ENCODE measurements at places on chromosomes 12 and 14. TPM values are rescaled to one million over a fixed set of nuclear protein-coding genes. Genes with fewer than 3 reads are reported as not detected.

The SERPINA5 gene
- total RNA-seq, result not detected

The SLC5A8 gene
- total RNA-seq, result not detected

GRCh38 chr12:58211211-58211610 is 269.8 kb downstream of the ATP23 start:
- peaks cover 2% of the 10 kb centered on the region for H3K27me3 ChIP-seq
- H3K4me3 ChIP-seq, result no peak overlapping the region
- H3K4me1 ChIP-seq, result no peaks in the 10 kb centered on the region
- no peak overlapping the region for H3K27ac ChIP-seq

DNA sequence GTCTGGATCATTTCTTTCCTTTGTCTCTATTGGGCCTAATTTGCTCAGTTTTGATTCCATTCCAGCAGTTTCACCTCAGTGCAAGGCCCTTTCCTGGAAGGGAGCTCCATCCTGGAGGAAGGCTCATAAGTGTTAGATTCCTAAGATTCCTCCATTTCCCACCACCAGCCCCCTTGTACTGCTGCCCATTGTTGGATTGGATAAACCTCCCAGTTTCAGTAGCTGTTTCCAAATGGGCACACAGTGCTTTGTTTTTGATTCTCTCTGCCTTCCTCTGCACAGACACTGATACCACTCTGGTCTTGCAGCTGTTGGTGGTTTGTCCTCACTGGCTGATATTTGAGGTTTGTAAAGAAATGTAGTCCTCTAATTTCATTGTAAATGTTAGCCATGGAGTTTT is 158.9 kb downstream of the SLC15A5 start:
- no peak for DNase-seq
- H3K4me3 ChIP-seq, result no peak overlapping the region
- H3K27me3 ChIP-seq, result peaks cover 6% of the 10 kb centered on the region
- no peaks in the 10 kb centered on the region for H3K4me1 ChIP-seq
- H3K27ac ChIP-seq, result no peak overlapping the region

GRCh38 chr14:90467501-90467900 is 70.7 kb downstream of the CALM1 start:
- DNase-seq, result no peak
- no peak overlapping the region for H3K27ac ChIP-seq
- peaks cover 26% of the 10 kb centered on the region for H3K27me3 ChIP-seq

DNA sequence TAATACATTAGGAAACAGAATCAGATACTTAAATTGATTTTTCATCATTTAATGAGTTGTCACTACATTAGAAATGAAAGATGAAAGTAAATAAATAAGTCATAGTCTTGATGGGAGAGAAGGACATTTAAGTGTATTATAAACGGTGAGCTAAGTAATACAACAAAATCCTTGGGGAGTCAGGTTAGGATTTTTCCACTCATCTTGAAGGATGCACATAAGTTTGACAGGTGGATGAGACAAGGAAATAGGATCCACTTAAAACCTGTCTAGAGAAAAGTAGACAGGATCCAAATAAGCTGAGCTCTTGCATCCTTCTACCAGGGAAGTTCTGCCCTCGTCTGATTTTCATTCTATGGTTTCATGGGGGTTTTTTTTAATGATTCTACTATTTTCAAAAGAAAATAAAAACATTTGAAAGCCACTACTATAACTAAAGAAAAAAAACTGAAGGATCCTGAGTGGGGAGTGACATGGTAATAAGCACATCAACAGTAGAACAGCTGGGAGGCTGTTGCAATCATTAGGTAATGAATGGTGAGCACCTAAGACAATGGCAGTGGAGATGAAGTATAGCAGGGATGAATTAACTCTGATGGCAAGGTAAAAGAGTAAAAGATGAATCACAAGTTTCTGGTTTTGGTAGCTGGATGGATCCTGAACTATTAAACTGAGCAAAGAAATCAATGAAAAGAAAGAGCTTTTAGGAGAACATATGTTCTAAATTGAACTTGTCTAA is 17.0 kb downstream of the CEP128 start:
- no peak overlapping the region for H3K27ac ChIP-seq
- H3K4me1 ChIP-seq, result peaks cover 46% of the 10 kb centered on the region

- peak; percentile 13 for DNase-seq
- H3K27ac ChIP-seq, result peak overlapping the region; percentile 82
- H3K36me3 ChIP-seq, result no peaks in the 10 kb centered on the region
- no peaks in the 10 kb centered on the region for H3K27me3 ChIP-seq
- peaks cover 43% of the 10 kb centered on the region for H3K4me1 ChIP-seq
These were observed 68.6 kb downstream of the TMEM30B start for GRCh38 chr14:61212546-61212945.

DNA sequence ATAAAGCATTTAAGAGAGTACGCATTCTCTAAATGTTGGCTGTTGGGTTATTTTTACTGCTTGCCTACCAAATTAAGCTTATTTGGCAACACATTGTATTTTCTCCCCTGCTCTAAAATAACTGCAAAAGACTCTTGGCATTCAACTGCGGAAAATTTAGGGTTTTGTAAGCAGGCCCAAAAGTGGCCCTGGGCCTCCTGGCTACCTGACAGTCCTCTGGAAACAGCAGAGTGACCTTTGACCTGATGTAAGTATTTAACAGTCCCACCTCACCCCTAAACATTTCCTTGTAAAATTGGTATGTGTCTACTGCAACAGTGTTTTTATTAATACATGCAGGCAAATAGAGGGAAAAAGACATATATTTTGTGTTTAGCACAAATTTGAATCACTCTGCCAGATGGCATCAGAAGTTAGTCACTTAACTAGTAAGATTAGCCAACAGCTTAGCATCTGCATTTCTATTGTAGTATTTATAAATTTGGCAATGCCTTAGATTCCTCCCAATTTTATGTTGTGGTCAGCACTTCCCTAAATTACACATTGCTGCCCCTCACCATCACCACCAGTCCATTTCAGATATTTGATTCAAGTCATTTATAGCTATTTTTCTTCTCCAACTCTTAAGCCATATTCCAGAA is 11.2 kb downstream of the LLPH start:
- H3K4me1 ChIP-seq, result peaks cover 14% of the 10 kb centered on the region
- no peak overlapping the region for H3K4me3 ChIP-seq
- no peak overlapping the region for H3K27ac ChIP-seq
- no peak for DNase-seq

DNA sequence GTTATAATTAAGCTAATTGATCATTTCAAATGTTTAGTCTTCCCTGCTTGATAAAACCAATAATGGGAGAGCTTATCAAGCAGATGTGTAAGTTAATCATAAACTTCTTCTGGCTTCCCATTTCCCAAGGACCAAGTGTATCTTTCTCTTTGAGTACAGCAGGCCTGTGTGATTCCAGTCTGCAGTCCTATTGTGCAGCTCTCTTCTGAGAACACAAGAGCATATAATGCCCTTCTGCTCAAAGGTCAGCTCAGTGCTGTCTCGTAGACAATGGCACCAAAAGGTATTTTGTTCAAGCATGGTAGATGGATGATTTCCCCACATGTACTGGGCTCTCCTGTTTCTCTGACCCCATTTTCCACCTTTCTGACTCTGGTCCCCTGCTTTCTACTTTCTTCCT is 101.8 kb upstream of the DYRK2 start:
- no peak overlapping the region for H3K27ac ChIP-seq
- no peaks in the 10 kb centered on the region for H3K4me1 ChIP-seq
- no peak for DNase-seq
- no peak overlapping the region for H3K4me3 ChIP-seq
- no peaks in the 10 kb centered on the region for H3K36me3 ChIP-seq
- H3K27me3 ChIP-seq, result peaks cover 8% of the 10 kb centered on the region
